ENCODE measurements at places on chromosomes 3 and 15. TPM values are rescaled to one million over a fixed set of nuclear protein-coding genes. Genes with fewer than 3 reads are reported as not detected.

The BMF gene
- total RNA-seq = 6.3 TPM

- no peak overlapping the region for H3K27ac ChIP-seq
- no peak for DNase-seq
- peak overlapping the region; percentile 89 for H3K4me3 ChIP-seq
- H3K27me3 ChIP-seq = no peaks in the 10 kb centered on the region
Measured at GRCh38 chr3:149128821-149129220, 617 bp upstream of the HPS3 start.

DNA sequence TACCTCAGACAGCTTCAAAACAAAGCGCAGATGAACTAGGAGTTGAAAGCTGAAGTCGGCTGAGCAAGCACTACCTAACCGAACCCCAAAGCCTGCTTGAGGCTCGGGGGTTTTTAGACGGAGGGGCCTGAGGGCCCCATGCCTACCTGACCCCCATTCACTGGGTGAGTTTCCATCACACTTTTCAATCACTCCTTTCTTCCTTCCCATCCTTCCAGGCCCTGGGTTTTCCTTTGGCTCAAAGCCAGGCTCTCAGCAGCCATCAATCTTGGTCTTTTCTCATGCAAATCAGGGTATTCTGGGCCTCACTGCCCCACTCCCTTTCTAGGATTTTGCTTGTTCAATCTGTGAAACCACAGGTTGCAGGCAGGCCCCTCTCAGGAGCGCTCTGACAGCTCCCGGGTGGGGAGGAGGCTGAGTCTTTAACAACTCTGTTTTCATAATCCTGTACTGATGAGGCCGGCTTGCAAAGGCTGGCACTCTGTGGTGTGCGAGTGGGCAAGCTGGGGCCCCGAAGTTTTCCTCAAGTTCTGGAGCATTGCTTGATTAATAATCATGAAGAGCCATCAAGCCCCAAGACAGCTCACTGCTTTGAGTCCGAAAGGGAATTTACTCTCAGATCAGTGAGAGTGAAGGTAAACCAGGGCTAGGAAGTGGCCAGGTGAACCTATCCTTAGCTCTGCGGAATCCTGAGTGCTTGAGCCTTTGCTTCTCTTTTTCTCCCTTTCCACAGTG is 97.6 kb downstream of the FRMD4B start:
- DNase-seq = no peak
- H3K4me3 ChIP-seq = no peak overlapping the region
- H3K27me3 ChIP-seq = no peaks in the 10 kb centered on the region
- H3K27ac ChIP-seq = no peak overlapping the region
- H3K36me3 ChIP-seq = no peaks in the 10 kb centered on the region
- H3K4me1 ChIP-seq = no peaks in the 10 kb centered on the region

DNA sequence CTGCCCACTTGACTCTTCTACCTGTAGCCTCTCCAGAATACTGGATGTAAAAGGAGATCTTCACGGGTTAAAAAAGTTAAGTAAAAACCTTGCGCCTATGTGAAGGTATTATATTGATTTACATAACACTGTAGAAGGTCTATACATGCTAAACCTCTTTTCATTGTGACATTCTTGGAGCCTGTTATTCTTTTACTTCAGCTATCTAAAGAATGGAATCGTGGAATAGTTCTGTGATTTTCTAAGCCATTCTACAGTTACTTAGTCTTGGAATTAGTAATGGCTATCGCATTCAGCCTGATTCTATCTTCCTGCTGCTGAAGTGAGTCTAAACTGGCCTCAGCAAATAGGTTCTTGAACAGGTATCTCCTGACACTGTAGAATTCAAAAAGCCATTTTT is 430.0 kb upstream of the DPH6 start:
- H3K36me3 ChIP-seq = no peaks in the 10 kb centered on the region
- H3K4me3 ChIP-seq = no peak overlapping the region
- no peaks in the 10 kb centered on the region for H3K4me1 ChIP-seq

GRCh38 chr3:17340693-17341092 is 401.7 kb downstream of the TBC1D5 start:
- no peak for DNase-seq
- H3K27ac ChIP-seq = no peak overlapping the region
- H3K4me3 ChIP-seq = no peak overlapping the region
- no peaks in the 10 kb centered on the region for H3K27me3 ChIP-seq
- H3K4me1 ChIP-seq = no peaks in the 10 kb centered on the region
- H3K36me3 ChIP-seq = no peaks in the 10 kb centered on the region

The CDCP1 gene
- 17.9 TPM for total RNA-seq

DNA sequence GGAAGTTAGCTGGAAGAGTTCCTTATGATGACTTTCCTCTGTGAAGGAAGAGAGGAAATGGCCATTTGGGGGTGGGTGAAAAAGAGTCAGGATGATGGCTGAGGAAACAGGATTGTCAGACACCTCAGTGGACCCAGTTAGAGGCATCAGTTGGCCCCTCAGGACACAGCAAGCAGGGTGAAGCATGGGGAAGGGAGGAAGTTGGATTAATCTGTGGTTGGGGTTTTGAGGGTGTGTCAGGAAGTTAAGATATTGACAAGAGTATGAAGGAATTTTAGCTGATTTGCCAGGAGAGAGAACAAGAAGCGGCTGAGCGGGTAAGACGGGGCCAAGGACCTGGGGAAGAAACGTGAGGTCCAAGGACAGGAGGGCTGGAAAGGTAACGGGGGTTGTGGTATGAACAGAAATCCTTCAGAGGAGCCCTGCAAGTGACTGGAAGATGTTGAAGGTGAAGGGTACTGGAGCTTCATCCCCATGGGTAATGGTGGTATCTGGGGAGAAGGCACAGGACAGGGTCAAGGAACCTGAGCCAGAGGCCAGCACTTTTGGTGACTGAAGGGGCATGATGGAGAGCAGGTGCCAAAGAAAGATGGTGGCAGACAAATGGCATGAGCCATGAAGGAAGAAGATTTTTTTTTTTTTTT is 2.7 kb downstream of the UQCC5 start:
- no peak overlapping the region for H3K27ac ChIP-seq
- no peaks in the 10 kb centered on the region for H3K36me3 ChIP-seq
- peaks cover 12% of the 10 kb centered on the region for H3K4me1 ChIP-seq
- H3K27me3 ChIP-seq = no peaks in the 10 kb centered on the region
